Colonic mucosa (tissue), 4 donors: ENCODE measurements at places on chromosomes 5 and 9. TPM values are rescaled to one million over a fixed set of nuclear protein-coding genes. Genes with fewer than 3 reads are reported as not detected.

GRCh38 chr5:39829441-39829840 is 404.7 kb upstream of the DAB2 start:
- no peak for DNase-seq

DNA sequence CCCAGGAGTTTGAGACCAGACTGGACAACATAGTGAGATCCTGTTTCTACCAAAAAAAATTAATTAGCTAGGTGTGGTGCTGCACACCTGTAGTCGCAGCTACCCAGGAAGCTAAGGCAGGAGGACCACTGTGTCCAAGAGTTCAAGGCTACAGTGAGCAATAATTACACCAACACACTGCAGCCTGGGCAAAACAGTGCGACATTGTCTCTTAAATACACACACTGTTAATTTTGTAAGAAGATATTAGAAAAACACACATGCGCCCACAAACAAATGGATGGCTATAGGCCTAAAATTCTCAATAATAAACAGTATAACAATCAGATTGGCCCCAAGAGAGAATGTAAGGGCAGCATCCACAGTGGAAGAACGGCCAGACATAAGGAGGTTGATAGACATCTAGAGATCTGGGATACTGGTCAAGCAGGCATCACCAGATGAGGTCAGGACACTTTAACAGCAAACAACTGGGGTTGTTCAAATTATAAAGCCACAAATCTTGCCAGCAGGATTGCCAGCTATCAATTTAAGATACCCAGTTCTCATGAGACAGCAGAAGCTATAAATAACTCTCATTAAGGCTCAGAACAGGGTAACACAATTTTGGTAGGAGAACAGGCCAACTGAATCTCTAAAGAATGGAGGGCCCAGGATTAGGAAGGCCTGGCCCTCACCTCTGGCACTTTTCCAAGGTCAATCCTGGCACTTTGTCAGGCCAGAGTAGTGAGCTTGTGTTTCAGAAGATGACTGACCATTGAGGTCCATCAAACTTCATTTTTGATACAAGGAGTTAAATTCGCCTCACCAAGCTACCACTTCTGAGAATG is 29.5 kb downstream of the GOLPH3 start:
- DNase-seq = no peak

GRCh38 chr5:7686794-7687193 is 164.1 kb downstream of the CFAP90 start:
- DNase-seq = no peak

DNA sequence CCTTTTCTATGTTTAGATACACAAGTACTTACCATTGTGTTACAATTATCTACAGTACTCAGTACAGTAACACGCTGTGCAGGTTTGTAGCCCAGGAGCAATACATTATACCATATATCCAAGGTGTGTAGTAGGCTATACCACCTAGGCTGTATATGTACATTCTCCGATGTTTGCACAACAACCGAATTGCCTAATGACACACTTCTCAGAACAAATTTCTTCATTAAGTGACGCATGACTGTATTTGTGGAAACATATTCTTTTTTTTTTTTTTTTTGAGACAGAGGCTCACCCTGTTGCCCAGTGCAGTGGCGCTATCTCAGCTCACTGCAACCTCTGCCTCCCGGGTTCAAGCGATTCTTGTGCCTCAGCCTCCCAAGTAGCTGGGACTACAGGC is 4.0 kb upstream of the RAD23B start:
- DNase-seq = no peak

DNA sequence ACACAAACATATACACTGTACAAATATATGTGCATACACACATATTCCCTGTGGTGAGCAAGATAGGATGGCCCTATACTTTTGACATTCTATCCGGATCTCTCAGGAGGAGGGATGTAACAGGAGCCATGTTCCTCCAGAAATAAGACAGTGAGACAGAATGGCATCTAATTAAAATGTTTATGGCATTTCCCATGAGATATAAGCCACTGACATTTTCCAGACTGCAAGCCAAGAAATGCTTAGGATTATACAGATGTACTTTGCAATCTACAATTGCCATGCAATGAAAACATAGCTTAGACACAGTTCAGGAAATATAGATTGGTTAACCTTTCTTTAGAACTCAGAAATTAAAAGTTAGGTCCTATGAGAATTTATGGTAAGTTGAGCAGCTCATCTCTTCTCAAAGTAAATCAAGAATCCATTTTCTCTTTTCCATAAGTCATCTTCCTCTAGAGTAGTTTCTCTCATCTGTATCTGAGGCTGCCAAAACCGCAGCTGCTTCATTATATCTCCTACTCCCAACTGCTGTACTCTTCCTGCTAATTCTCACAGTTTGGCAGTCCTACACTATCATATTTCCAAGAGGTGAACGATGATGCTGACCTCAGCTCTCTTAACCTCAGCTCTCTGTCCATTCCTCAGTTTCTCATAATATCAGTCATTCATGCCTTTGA is 1719.1 kb downstream of the MAT2B start:
- no peak for DNase-seq

- no peak for DNase-seq
Observed at GRCh38 chr5:152331006-152331405, 74.1 kb downstream of the NMUR2 start.

- no peak for DNase-seq
Observed at GRCh38 chr9:71928376-71928775, 16.9 kb downstream of the C9orf85 start.

GRCh38 chr5:124880903-124881697 is 134.7 kb upstream of the ZNF608 start:
- DNase-seq = peak; percentile 36

- no peak for DNase-seq
Observed at GRCh38 chr5:157607371-157608161, 32.0 kb upstream of the ADAM19 start.

DNA sequence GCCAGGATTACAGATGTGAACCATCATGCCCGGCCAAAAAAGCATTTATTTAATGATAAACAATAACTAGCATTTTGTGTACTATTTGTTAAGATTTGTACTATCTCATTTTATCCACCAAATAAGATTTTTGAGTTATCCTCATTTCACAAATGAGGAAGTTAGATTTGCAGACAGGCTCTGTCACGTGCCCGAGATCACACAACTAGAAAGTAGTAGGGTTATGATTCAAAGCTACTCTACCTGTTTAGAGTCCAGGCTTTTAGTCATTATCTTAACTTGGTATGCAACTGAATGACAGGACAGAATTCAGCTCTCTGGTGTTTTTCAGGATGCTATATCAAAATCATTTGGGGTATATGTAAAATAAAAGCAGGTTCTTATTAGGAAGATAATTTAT is 20.5 kb downstream of the RANBP17 start:
- no peak for DNase-seq

GRCh38 chr9:3035579-3036332 is 191.9 kb upstream of the PUM3 start:
- DNase-seq = no peak

DNA sequence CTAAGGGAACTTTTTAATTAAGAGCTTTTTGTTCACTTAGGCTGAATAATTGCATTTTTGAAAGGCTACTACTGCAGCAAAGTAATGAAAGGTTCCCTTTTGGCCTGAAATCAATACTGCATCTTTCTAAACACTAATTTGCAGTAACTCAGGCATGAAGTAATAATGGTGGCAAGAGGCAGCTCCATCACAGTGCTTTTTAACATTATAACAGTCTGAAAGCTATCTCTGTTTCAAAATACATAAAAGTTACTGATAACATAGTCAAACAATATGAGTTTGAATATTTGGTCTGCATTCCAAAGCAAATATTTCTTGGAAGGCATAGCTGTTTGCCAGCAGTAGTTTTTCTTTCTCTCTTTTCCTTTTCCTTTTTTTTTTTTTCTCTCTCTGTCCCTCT is 113.4 kb downstream of the FBN2 start:
- DNase-seq = no peak

- no peak for DNase-seq
Observed at GRCh38 chr9:132543960-132544359, 38.4 kb upstream of the BARHL1 start.

PDGFRB gene
- 18.1 TPM for total RNA-seq

ZNF618 gene
- total RNA-seq = 3.1 TPM

FOXD4L5 gene
- total RNA-seq = 0.08 TPM

GFPT2 gene
- 3.2 TPM for total RNA-seq

NEUROG1 gene
- total RNA-seq = not detected
